Dermis blood vessel endothelial cell (primary cell): ENCODE measurements at places on chromosomes 12 and 14.

DNA sequence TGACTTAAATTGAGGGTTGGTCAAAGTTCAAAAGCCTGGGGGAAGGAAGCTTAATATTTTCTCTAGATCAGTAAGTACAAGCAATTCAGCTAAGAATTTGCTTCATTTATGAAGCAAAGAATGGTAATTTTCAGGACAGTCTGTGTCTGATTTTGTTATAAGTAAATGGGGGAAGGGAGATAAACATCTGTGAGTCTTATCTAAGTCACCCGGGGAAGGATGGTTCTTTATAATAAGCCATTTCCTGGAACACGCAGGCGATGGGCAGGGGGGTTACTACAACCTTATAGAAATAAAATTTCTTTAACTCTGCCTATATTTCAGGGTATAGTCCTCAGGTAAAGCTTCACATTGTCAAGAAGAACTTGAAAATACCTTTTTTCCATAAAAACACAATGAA is 42.9 kb downstream of the HELB start:
- no peak for DNase-seq

DNA sequence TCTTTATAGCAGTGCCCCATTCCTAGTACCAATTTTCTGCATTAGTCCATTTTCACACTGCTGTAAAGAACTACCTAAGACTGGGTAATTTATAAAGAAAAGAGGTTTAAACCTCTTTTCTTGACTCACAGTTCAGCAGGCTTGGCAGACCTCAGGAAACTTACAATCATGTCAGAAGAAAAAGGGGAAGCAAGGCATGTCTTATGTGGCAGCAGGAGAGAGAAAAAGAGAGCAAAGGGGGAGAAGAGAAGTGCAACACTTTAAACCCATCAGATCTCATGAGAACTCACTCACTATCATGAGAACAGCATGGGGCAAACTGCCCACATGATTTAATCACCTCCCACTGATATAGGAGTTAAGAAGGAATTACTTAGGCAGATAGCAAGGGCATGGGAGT is 101.6 kb upstream of the PLEKHG7 start:
- DNase-seq: no peak

DNA sequence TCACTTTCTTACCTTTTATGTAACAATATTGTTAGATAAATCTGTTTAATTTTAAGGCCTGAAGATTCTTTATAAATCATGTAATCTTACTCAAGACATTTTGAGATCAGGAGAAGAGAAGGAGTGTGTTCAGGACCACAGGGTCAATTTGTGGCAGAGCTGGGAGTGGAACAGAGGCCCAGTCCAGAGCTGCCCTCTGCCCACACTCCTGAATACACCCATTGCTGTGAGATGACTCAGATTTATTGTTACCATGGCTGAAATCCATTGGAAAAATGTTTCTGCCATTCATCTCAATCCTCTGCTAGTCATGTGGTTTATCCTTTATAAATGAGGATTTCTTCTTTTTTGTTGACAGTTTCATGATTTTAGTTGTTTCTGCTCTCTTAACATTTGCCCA is 100.5 kb upstream of the STXBP6 start:
- DNase-seq: no peak

DNA sequence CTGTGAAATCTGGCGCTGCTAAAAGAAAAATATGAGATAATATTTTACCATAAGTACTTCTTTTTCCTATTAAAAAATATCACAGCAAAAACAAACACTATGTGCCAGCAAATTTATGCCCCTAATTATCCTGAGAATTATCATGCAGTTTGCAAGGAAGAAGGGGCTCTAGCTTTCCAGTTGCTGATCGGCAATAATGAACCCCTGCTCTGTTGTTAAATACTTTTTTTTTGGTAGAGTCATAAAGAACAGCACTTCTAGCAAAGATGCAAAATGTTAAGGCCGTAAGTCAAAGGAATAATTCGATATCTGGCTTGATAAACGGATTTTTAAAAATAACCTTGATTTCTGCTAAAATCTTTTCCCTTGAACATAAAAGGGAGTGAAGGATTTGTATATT is 108.9 kb downstream of the PDE3A start:
- no peak for DNase-seq

GRCh38 chr12:116374207-116374606 is 96.7 kb upstream of the MED13L start:
- no peak for DNase-seq

- DNase-seq: no peak
These were observed 212.0 kb downstream of the CACNA1C start for GRCh38 chr12:2264651-2265232.

GRCh38 chr14:91332986-91333649 is 84.5 kb downstream of the CCDC88C start:
- DNase-seq: no peak

DNA sequence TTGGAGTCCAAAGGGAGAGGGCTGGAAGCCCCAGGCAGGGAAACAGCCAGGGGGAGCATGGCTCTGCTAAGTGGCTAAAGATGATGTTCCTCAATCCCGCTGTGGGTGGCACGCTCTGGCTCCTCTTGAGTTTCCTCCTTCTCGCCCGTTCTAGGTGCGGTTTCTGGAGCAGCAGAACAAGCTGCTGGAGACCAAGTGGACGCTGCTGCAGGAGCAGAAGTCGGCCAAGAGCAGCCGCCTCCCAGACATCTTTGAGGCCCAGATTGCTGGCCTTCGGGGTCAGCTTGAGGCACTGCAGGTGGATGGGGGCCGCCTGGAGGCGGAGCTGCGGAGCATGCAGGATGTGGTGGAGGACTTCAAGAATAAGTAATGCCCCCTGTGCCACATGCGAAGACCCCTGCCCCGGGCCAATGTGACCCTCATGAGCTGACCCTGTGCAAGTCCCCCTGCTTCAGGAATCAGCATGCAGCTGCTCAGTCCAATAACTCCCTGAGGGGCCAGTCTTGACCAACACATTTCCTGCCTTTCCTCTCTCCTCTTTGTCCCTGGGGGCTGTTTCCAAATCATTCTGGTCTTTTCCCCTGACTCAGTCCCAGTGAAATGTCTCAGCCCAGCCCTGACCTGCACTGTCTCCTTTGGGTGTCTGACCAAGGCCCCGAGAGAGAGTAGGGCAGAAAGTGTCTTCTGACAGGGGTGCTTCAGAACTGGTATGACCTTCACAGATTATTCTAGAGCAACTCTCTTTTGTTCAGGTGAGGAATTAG is 2.1 kb downstream of the KRT7 start:
- DNase-seq: no peak

GRCh38 chr12:70487440-70487839 is 121.3 kb downstream of the KCNMB4 start:
- no peak for DNase-seq

GRCh38 chr14:77469067-77469505 is 11.2 kb downstream of the AHSA1 start:
- DNase-seq: no peak
